Left forelimb (tissue), 1 donor: ENCODE measurements at places on chromosomes 2 and 18.
A peak's percentile ranks its signal among the peaks of the same experiment; 100 is the strongest.

- no peak for DNase-seq
These were observed 148.0 kb downstream of the FAM210A start for GRCh38 chr18:13578400-13578799.

DNA sequence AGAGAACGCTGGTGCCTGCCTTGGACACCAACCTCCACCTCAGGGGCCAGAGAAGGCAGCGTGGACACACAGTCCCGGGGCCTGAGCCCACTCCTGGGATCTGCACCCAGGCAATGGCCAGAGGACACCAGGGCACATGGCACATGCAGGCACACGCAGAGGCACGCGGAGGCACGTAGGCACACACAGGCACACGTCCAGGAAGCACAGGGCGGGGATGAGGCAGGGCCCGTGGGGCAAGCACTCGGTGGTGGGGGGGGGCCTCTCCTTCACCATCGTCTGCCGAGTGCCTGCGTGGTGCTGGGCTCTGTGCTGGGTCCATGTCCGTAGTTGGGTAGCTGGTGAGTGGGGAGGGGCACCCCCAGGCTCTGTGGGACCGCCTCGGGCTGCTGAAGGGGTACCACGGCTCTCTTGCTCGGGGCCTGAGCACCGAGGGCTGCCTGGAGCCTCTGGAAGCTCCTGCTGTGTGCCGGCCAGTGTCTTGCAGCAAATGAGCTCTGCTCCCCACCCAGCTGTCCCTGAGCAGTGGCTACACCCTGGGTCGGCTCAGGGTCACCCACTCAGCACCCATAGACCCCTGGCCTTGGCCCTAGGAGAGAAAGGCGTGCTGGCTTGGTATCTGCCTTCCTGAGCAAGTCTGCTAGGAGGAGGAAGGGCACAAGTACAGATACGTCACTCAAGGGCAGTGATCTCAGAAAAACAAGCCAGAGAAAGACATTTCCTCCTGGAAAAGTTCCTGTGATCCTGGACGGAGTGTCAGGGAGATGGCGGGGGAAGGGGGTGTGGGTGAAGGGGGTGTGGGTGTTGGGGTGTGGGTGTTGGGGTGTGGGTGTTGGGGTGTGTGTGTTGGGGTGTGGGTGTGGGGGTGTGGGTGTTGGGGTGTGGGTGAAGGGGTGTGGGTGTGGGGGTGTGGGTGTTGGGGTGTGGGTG lies 26.4 kb downstream of the RTP5 start:
- peak; percentile 84 for DNase-seq

DNA sequence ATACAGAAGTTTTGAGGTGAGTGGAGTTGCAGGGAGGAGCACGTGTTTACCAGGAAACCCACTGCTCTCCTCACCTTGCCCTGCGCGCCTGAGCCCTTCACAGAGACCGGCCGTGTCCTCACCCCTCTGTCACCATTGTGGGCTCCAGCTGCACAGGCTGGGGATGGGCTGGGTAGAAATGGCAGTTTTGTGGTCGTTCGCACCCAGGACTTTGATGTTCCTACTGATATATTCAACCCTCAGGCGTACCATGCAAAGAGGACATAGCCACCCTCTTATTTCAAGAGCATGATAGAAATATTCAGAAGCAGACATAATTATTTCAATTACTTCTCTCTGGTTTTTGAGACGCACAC lies 78.2 kb downstream of the GBX2 start:
- no peak for DNase-seq

DNA sequence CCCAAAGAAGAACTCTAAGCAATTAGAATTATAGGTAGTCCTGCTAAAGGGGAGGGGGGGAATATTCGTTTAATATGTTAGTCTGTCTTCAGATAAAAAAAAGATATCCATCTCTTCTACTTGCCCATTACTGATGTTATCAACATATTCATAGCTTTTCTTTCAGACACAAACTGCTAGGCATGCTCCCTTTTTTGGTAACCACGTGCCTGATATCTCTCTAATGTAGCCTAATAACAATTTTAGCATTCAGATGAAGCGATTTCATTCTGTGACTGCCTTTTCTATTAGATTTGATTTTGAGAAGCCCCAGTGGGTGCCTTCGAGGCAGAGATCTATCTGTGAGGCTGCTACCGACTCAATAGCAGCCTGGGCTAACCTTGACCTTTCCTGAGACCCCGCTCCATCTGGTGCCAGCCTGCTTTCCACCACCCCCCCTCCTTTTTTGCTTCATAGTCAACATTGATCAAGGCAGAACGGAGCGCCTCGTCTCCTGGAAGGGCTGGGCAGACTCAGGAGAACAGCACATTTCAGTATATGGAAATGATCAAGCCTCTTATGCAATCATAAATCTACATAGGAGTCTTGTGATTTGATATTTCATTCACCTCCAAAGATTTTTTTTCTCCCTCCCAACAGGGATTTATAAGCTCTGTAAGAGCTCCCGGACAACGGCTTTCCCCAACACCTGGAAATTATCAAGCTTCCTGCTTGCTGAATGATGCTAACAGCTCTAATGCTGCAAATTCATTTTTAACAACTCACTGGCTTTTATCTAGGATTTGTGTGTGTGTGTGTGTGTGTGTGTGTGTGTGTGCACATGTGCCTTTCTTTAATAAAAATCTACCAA lies 14.7 kb upstream of the BCL11A start:
- no peak for DNase-seq

DNA sequence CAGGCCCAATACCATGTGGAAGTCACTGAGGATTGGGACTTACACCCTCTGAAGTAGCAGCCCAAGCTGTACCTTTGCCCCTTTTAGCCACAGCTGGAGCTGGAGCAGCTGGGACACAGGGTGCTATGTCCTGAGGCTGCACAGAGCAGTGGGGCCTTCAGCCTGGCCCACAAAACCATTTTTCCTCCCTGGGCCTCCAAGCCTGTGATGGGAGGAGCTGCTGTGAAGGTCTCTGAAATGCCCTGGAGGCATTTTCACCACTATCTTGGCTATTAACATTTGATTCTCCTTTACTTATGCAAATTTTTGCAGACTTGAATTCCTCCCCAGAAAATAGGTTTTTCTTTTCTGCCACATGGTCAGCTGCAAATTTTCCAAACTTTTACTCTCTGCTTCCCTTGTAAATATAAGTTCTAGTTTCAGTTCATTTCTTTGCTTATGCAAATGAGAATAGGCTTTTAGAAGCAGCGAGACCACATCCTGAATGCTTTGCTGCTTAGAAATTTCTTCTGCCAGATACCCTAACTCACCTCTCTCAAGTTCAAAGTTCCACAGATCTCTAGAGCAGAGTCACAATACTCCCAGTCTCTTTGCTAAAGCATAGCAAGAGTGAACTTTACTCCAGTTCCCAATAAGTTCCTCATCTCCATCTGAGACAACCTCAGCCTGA lies 213.8 kb upstream of the MGAT5 start:
- no peak for DNase-seq

DNA sequence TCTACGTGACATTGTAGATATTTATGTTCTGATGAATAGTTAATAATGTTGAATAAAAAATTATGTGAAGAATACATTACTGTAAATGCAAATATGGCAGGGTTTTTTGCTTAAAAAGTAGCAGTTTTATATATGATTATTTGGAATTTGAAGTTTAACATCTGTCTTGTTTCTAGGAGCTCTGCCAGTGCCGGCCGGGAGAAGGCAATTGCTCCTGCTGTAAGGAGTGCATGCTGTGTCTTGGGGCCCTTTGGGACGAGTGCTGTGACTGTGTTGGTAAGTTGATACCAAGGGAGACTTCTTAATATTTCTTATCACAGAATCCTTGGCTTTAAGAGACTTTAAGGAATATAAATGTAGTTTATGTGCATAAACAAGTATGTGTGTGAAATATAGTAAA lies 25.2 kb downstream of the TWSG1 start:
- DNase-seq = no peak

- no peak for DNase-seq
These were observed 102.7 kb downstream of the DCC start for GRCh38 chr18:52442686-52443085.

- no peak for DNase-seq
These were observed 9.2 kb downstream of the LRPPRC start for GRCh38 chr2:43986600-43986999.

GRCh38 chr2:69466728-69467127 lies 29.5 kb upstream of the NFU1 start:
- DNase-seq = no peak

- DNase-seq = no peak
These were observed 33.6 kb downstream of the KIF1A start for GRCh38 chr2:240786355-240786841.

- DNase-seq = no peak
These were observed 1674.8 kb upstream of the TMEFF2 start for GRCh38 chr2:193869564-193869963.

GRCh38 chr2:233349005-233349998 lies 5.0 kb upstream of the DGKD start:
- no peak for DNase-seq

DNA sequence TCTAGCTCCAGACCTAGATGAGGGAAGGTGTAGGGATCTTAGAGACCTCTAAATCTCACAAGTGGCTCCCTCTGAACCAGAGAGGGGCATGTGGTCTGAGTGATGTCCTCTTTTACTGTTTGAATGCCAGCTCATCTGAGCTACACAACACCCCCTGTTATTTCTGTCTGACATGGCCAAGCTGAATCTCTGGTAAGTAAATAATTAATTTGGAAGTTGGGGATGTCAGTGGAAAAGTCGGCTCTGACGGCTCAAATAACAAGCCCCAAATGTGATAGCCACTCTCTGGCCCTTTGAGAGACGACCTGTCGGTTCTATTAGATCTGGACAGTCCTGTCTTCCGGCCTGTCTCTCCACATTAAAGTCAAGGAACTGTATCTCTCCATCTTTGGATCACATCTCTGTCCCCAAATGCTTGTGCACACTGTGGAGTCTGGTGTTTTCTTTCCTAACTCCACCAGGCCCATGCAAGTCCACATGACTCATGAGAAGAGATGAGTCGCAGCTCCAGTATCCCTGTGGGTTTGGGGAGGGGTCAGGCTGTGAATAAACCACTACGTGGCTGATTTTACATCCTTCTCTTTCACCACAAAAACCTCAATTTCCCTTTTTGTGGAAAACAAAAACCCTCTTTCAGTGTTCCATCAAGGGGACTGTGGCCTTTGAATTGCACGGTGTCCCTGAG lies 52.5 kb downstream of the SETBP1 start:
- no peak for DNase-seq

DNA sequence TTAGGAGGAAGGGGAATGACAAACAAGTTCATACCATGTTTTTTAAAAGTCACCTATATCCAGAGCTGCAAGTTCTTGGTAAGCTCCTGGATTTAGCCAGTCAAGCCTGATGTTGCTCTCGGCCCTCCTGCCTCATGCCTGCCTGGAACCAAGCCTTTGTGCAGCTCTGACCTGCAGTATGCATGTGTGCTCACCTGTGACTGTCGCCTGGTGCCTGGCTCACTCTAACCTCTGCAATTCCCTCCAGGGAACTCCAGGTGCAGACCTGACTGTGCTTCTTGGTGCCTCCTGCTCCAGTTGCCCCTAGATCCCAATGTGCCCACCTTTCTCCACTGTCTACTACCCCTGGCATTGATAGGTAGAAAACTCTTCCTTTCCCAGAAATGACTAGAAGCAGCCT lies 85.1 kb upstream of the ZBTB14 start:
- no peak for DNase-seq

DNA sequence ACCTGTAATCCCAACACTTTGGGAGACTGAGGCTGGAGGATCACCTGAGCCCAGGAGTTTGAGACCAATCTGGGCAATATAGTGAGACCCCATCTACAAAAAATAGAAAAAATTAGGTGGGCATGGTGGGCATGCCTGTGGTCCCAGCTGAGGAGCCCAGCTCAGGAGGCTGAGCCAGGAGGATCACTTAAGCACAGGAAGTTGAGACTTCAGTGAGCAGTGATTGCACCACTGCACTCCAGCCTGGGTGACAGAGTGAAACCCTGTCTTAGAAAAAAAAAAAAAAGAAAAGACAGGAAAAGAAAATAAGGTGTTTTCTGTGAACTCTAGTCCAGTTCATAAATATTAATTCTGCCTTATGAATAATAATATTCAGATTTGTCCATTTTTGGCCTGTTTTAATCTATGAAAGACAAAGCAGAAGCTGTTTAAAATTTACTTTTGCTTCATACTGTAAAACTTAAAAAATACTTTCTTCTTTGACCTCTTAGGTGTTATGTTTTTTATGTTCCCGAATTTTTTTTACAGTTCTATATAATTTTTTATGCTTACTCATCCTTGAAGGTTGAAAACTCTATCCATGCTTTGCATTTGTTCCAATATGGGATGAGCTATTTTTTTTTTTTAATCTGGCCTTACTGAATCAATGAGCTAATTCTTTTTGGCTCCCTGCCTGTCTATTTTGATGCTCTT lies 8.4 kb upstream of the ANXA4 start:
- no peak for DNase-seq

DNA sequence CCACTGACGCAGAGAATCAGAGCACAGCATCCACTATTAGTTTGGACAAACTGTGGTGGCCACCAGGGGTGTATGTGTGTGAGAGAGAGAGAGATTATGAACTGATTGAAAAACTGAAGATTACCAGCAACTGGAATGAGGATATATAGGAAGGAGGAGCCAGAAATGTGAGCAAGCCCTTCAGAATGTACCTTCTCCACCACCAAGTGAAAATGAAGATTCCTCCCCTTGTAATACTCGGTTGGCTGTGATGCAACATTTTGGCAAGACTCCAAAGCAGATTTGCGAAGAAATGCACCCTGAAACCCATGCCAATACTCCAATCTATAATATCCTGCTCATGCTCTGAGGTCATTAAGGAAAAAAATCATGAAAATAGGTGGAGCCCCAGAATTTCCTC lies 121.2 kb upstream of the SLC35G4 start:
- DNase-seq = no peak

DNA sequence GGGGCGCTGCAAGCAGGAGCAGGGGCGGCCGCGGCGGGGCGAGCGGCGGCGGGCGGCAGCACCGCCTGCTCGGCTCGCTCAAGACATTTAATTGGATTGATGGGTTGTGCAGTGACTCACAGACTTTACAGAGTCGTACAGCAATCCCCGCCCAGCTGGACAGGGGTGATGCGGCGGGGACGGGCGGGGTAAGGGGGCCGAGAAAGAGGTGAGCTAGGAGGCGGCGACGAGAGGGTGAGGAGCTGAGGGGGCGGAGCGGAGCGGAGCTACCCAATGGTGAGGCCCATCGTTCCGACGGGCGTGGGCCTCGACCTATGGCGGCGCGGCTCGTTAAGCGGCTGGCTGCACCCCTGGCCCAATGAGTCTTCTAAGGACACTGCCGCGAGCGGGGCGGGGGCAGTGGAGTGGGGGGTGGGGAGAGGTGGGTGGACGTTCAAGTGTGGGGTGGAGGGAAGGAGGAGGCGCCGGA lies 97.1 kb upstream of the SERTAD2 start:
- peak; percentile 99 for DNase-seq

- no peak for DNase-seq
These were observed 109.2 kb downstream of the CCDC85A start for GRCh38 chr2:56292951-56293350.

- DNase-seq = no peak
These were observed 1.0 kb downstream of the PLEKHB2 start for GRCh38 chr2:131105950-131106801.

DNA sequence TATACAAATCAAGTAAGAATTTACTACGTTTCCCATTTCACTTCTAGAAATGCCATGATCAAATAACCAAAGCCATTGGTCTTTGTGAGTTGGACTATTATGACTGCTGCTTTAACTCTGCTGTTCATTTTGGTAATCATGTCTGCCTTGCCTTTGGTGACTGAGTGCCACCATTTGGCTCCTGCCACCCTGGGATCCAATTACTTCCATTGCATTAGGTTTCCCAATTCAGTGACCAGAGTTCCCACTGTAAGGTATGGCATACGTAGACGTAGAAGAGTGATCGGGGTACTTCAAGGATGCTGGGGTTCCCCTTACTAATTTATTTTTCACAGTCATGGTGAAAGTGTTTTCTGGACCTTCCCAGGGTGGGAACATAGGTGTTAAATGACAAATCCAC lies 90.1 kb downstream of the SPIRE1 start:
- no peak for DNase-seq
